ENCODE measurements at places on chromosomes 13 and 19. TPM values are rescaled to one million over a fixed set of nuclear protein-coding genes. Genes with fewer than 3 reads are reported as not detected.
A peak's percentile ranks its signal among the peaks of the same experiment; 100 is the strongest.

DNA sequence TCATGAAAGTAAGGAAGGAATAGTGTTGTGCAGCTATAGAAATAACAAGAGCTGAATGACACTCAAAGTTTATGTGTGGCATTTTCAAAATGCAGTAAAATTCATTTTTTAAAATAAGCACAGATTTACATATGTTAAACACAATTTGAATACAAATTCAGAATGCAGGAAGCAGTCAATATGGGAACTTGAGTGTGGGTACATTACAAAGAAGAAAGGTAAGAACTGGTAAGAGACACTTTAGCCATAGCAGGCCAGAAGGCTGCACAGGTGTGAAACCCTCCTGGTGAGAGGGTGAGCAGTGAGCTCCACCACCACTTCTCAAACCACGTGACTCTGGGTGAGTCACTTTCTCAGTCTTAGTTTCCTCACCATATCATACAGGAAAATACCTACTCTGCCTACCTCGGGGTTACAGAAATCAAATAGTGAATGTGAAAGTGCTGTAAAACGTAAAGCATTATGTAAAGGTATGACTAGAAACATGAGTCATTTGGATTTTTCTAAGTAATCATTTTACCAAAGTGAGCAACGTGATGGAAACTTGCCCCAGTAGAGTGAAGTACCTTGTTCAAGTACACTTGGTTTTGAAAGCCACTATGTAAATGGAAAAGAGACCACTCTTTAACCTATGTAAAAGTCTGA, 40.5 kb downstream of the USP12 start:
- H3K4me1 ChIP-seq, result peaks cover 73% of the 10 kb centered on the region
- no peaks in the 10 kb centered on the region for H3K36me3 ChIP-seq
- DNase-seq, result peak; percentile 76
- H3K27me3 ChIP-seq, result peaks cover 7% of the 10 kb centered on the region
- H3K27ac ChIP-seq, result peak overlapping the region; percentile 85

DNA sequence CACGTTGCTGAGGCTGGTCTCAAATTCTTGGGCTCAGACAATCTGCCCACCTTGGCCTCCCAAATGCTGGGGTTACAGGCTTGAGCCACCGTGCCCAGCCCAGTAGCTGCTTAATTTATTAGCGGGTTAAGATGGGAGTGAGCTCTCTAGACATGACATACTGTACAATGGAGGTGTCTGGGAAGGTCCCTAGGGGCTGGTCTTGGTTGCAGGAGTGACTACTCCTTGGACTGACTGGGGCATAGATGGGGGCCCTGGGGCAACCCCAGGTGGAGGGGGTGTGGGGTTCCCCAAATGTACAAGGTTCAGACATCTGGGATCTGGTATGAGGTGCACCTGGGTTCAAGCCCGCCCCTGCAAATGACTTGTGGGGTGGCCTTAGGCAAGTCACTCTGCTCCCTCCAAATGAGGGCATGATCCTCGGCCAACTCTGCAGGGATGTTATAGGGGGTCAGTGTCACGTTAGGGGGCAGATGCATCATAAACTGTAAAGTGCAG, 12.8 kb downstream of the CIB3 start:
- peak overlapping the region; percentile 80 for H3K27ac ChIP-seq
- peaks cover 18% of the 10 kb centered on the region for H3K4me1 ChIP-seq
- no peak overlapping the region for H3K4me3 ChIP-seq
- H3K36me3 ChIP-seq, result peaks cover 5% of the 10 kb centered on the region
- H3K27me3 ChIP-seq, result peaks cover 2% of the 10 kb centered on the region
- no peak for DNase-seq

DNA sequence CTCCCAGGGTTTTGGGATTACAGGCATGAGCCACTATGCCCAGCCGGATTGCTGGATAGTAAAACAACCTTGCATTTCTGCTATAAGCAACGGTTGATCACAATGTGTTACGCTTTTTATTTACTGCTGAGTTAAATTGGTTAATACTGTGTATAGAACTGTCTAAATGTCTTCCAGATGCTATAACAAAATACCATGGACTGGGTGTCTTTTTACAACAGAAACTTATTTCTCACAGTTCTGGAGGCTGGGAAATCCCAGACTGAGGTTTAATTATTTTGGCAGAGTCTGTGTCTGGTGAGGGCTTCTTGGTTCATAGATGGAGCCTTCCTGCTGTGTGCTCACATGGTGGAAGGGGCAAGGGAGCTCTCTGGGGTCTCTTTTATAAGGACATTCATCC, 65.5 kb downstream of the ING1 start:
- no peak for DNase-seq
- peaks cover 14% of the 10 kb centered on the region for H3K4me1 ChIP-seq
- H3K27me3 ChIP-seq, result peaks cover 10% of the 10 kb centered on the region
- H3K27ac ChIP-seq, result no peak overlapping the region
- H3K4me3 ChIP-seq, result no peak overlapping the region
- H3K36me3 ChIP-seq, result peaks cover 11% of the 10 kb centered on the region

- peak overlapping the region; percentile 18 for H3K27ac ChIP-seq
- H3K4me1 ChIP-seq, result peaks cover 6% of the 10 kb centered on the region
- DNase-seq, result no peak
These were observed 38.8 kb downstream of the CARD8 start for GRCh38 chr19:48216933-48217332.

DNA sequence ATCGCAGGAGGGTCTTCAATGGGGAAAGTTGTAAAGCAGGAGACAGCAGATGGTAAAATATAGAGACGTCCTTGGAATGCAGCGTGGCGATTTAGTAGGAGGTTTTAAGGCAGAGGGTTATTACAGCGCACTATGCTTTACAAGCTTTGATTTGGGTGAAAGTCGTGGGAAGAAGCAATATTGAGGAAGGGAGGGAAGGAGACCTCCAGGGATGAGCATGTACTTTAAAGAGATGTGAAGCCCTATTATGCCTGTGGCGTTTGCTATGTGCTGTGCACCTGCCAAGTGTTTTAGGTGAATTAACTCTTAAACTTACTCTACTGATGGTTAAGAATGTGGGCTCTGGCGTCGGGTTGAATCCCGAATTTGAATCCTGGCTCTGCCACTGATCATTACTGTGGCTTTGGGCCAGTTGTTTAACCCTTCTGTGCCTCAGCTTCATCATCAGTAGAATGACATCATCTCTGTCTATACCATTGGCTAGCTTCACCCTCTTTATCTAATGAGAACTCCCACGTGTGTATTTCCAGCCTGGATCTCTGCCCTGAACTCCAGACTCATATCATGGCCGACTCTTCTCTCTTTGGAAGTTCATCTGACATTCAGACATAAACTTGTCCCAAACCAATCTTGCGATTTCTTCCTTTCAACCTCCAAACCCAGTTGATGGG, 583 bp downstream of the CCDC61 start:
- H3K36me3 ChIP-seq, result peaks cover 6% of the 10 kb centered on the region
- no peak overlapping the region for H3K4me3 ChIP-seq
- H3K27me3 ChIP-seq, result peaks cover 6% of the 10 kb centered on the region
- H3K27ac ChIP-seq, result no peak overlapping the region

DNA sequence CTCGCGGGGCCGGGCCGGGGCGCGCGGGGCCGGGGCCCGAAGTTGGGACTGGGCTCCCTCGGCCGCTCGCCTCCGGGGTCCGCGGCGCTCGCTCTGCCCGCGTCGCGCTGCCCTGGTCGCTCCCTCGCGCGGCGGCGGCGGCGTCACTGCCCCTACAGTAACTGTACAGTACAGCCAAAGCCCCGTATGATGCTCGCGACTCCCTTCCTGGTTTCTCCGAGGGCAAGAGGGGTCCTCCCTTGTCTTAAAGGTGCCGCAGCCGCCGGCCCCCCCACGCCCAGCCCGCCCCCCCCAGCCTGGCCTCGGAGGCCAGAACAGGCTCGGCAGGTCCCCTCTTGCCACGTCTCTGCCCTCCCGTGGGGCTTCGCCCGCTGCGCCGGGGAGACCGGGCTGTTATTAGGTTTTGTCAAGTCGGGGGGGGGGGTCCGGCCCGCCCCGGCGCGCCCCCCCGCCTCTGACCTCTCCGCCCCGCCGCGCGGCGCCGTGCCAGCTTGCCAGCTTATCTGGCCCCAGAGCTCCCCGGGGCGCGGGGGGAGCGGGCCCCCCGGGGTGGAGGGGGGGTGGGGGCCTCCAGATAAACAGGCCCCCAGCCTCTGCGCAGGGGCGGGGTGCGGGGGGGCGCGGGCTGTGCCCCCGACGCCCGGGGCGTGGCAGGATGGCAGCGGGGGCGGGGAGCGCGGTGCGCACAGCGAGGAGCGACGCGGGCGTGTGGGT, at the start of gene ZBTB7A:
TSS of gene ZBTB7A (minus strand) at position 218 of the 714 bp plus-strand sequence. CDS start 11,667 bp downstream, outside the sequence.
- H3K27me3 ChIP-seq, result peaks cover 8% of the 10 kb centered on the region
- peak within 1 kb of the TSS; percentile 90 for H3K27ac ChIP-seq
- H3K36me3 ChIP-seq, result no peaks in the 10 kb centered on the region
- peak within 1 kb of the TSS; percentile 91 for H3K4me3 ChIP-seq

DNA sequence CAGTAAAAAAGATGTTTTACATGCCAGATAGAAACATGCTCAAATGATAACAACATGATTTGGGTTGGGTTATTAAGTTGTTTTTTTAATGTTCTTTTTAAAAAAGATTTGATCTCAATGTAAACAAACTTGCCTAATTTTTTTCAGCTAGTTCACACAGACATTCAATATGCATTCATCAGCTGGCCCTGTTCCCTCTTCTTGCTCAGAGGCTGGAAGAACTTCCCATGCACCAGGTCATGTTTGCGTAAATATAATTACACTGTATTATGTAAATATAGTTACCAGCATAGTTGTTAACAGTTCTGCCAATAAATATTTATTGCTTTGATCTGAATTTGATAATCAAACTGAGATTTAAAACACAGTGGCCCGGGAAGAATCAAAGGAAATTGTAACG, 70.6 kb downstream of the ATP11A start:
- no peak overlapping the region for H3K27ac ChIP-seq
- H3K4me3 ChIP-seq, result no peak overlapping the region
- H3K27me3 ChIP-seq, result no peaks in the 10 kb centered on the region
- no peaks in the 10 kb centered on the region for H3K36me3 ChIP-seq
- DNase-seq, result no peak
- no peaks in the 10 kb centered on the region for H3K4me1 ChIP-seq

DNA sequence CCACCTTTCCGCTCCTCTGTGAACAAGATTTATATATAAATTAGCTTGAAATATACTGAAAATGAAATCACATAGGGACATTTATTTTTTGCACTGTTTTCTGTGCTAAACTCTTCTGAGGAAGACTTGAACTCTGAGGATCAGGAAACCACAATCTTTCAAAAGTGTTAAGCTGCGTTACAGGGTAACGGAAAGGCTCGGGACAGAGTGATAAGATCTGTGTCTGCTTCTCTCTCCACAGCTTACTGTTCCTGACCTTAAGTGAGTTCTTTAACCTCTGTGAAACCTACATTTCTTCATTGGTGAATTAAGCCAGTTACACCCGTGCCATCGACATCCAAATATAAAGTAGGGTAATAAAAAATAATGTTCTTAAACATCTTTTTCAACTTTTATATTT, 38.9 kb downstream of the DACH1 start:
- no peak overlapping the region for H3K4me3 ChIP-seq
- H3K27ac ChIP-seq, result no peak overlapping the region
- H3K27me3 ChIP-seq, result no peaks in the 10 kb centered on the region
- H3K4me1 ChIP-seq, result peaks cover 3% of the 10 kb centered on the region

- peaks cover 3% of the 10 kb centered on the region for H3K27me3 ChIP-seq
- H3K27ac ChIP-seq, result no peak overlapping the region
- no peak for DNase-seq
- peaks cover 4% of the 10 kb centered on the region for H3K4me1 ChIP-seq
These were observed 31.2 kb downstream of the DHRS12 start for GRCh38 chr13:51772781-51773180.

DNA sequence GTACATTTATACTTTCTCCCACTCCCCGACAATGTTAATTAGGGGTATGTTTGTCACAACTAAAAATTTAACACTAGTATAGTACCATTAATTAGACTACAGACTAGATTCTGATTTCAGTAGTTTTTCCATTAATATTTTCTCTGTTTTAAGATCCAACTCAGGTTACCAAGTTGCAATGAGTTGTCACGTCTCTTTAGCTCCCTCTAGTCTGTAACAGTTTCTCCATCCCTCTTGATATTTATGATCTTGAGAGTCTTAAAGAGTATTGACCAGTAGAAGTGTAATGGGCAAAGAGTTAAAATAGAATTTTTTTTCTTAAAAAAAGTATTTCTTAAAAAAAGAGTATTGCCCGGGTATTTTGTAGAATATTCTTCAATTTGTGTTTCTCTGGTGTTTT, 598.1 kb downstream of the TBC1D4 start:
- no peak overlapping the region for H3K27ac ChIP-seq
- no peaks in the 10 kb centered on the region for H3K36me3 ChIP-seq
- H3K4me1 ChIP-seq, result no peaks in the 10 kb centered on the region
- no peak for DNase-seq
- H3K4me3 ChIP-seq, result no peak overlapping the region
- H3K27me3 ChIP-seq, result no peaks in the 10 kb centered on the region

- DNase-seq, result no peak
- H3K4me1 ChIP-seq, result no peaks in the 10 kb centered on the region
- H3K27me3 ChIP-seq, result no peaks in the 10 kb centered on the region
- H3K4me3 ChIP-seq, result no peak overlapping the region
- no peaks in the 10 kb centered on the region for H3K36me3 ChIP-seq
- no peak overlapping the region for H3K27ac ChIP-seq
These were observed 129.7 kb downstream of the SLC7A1 start for GRCh38 chr13:29465741-29466293.

- peaks cover 5% of the 10 kb centered on the region for H3K4me1 ChIP-seq
- no peaks in the 10 kb centered on the region for H3K36me3 ChIP-seq
- peaks cover 21% of the 10 kb centered on the region for H3K27me3 ChIP-seq
- no peak overlapping the region for H3K27ac ChIP-seq
- DNase-seq, result no peak
These were observed 25.9 kb upstream of the MPHOSPH8 start for GRCh38 chr13:19607523-19608078.

GRCh38 chr13:19927117-19927748, 31.3 kb upstream of the ZMYM2 start:
- no peak overlapping the region for H3K27ac ChIP-seq
- no peaks in the 10 kb centered on the region for H3K36me3 ChIP-seq
- H3K27me3 ChIP-seq, result peaks cover 3% of the 10 kb centered on the region
- H3K4me1 ChIP-seq, result no peaks in the 10 kb centered on the region
- no peak overlapping the region for H3K4me3 ChIP-seq

DNA sequence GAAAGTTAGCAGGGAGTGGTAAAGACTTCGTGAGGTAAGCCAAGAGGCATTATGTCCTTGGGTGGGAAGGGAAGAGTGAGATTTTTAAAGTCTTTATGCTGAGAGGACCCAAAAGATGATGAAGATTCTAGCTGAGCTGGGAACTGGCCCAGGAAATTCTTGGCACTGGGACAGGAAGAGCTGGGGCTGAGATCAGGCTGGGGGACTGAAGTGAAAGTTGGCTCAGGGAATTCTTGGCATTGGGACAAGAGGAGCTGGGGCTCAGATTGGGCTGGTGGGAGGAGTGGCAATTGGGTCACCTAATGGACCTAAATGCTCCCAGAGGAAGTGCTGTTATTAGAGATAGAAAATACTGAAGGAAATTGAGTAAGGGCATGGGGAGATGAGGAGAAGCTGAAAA, 8.8 kb downstream of the SCEL start:
- H3K4me3 ChIP-seq, result no peak overlapping the region
- H3K4me1 ChIP-seq, result no peaks in the 10 kb centered on the region
- no peaks in the 10 kb centered on the region for H3K36me3 ChIP-seq
- H3K27me3 ChIP-seq, result peaks cover 3% of the 10 kb centered on the region

GRCh38 chr19:38134540-38135149, 89.4 kb downstream of the DPF1 start:
- H3K27me3 ChIP-seq, result peaks cover 9% of the 10 kb centered on the region
- H3K36me3 ChIP-seq, result peaks cover 15% of the 10 kb centered on the region
- H3K4me1 ChIP-seq, result no peaks in the 10 kb centered on the region
- no peak overlapping the region for H3K4me3 ChIP-seq

The WBP4 gene
- polyA plus RNA-seq, result 3.6 TPM

The BCAM gene
- not detected for polyA plus RNA-seq

The ZNF154 gene
- 3.2 TPM for polyA plus RNA-seq

The C5AR2 gene
- not detected for polyA plus RNA-seq
